ENCODE measurements at places on chromosomes 3 and 15.

DNA sequence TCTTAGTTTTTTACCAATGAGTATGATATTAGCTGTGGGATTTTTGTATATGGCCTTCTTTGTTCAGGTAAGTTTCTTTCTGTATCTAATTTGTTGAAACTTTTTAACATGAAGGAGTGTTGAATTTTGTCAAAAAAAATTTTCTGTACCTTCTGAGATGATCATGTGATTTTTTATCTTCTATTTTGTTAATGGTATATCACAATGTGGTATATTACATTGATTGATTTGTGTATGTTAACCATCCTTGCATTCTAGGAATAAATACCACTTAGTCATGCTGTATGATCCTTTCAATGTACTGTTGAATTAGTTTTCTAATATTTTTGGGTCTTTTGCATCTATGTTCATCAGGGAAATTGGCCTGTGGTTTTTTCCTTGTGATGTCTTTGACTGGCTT lies 92.5 kb upstream of the MNS1 start:
- no peak for DNase-seq
- no peak overlapping the region for H3K4me3 ChIP-seq
- H3K27ac ChIP-seq, result no peak overlapping the region
- H3K27me3 ChIP-seq, result no peaks in the 10 kb centered on the region
- H3K4me1 ChIP-seq, result no peaks in the 10 kb centered on the region

- no peaks in the 10 kb centered on the region for H3K36me3 ChIP-seq
- DNase-seq, result no peak
- no peaks in the 10 kb centered on the region for H3K27me3 ChIP-seq
- H3K27ac ChIP-seq, result no peak overlapping the region
Observed at GRCh38 chr15:91553196-91553854, 300.2 kb upstream of the SLCO3A1 start.

GRCh38 chr3:99561056-99561455 lies 77.3 kb upstream of the COL8A1 start:
- no peak for DNase-seq
- no peaks in the 10 kb centered on the region for H3K27me3 ChIP-seq
- H3K36me3 ChIP-seq, result no peaks in the 10 kb centered on the region
- no peak overlapping the region for H3K4me3 ChIP-seq

GRCh38 chr3:107594870-107595269 lies 72.1 kb downstream of the BBX start:
- no peaks in the 10 kb centered on the region for H3K27me3 ChIP-seq
- H3K36me3 ChIP-seq, result no peaks in the 10 kb centered on the region
- H3K27ac ChIP-seq, result no peak overlapping the region
- no peak overlapping the region for H3K4me3 ChIP-seq
- H3K4me1 ChIP-seq, result peaks cover 9% of the 10 kb centered on the region

- no peaks in the 10 kb centered on the region for H3K36me3 ChIP-seq
- no peak overlapping the region for H3K4me3 ChIP-seq
- H3K27me3 ChIP-seq, result no peaks in the 10 kb centered on the region
- no peak for DNase-seq
Observed at GRCh38 chr3:30502051-30502741, 104.2 kb upstream of the TGFBR2 start.

DNA sequence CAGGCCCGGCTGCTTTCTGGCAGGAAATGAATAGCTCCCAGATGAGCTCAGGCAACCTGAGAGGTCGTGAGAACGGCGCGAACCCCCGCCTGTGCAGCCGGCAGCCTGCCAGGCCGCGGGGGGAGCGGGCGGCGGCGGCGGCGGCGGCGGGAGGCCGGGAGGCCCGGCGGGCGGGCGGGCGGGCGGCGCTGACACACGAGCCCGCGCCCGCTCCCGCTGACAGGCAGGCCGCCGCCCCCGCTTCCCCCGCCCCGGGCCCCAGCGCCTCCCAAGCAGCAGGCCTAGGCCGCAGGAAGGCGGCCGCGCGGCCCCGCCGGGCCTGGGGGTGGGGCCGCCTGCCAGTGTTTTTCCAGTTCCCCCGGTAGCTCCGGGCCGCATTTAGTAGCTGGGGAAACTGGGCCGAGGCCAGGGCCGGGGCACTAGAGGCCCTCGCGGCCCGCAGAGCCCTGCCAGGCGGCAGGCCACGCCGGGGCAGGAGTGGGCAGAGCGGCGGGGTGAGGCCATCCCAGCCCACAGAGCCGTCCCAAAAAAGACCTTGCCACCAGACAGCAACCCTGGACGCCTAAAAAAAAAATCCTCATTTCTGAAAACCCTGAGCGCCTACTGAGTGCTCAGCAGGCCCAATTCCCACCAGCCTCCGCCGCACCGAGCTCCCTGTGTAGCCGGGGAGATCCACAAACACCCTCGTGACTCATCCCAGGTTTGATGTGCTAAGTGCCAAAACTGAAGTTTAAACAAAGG lies 5.6 kb downstream of the HES1 start:
- peak; percentile 92 for DNase-seq
- H3K36me3 ChIP-seq, result peaks cover 20% of the 10 kb centered on the region
- H3K4me1 ChIP-seq, result peaks cover 33% of the 10 kb centered on the region
